ENCODE measurements at places on chromosomes 3 and 15.

DNA sequence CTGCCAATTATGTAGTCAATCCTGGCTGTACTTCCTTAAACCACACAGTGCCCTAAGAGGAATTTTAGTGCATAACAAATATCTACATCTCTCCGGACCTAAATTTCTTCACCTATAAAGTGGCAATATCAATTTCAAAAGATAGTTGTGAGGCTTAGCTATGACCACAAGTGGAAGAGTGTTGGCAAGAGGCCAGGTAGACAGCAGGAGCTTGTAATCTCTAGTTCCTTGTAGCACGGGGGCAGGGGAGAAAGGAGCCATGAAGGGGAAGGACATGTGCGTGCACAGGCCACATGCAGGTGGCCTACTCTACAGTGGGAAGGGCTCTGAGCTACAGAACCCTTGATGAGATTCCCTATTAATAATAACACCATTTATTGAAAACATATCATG is 269.7 kb downstream of the ABHD5 start:
- no peak for DNase-seq

- DNase-seq, result no peak
Measured at GRCh38 chr15:45637552-45638033, 2.8 kb downstream of the SQOR start.

DNA sequence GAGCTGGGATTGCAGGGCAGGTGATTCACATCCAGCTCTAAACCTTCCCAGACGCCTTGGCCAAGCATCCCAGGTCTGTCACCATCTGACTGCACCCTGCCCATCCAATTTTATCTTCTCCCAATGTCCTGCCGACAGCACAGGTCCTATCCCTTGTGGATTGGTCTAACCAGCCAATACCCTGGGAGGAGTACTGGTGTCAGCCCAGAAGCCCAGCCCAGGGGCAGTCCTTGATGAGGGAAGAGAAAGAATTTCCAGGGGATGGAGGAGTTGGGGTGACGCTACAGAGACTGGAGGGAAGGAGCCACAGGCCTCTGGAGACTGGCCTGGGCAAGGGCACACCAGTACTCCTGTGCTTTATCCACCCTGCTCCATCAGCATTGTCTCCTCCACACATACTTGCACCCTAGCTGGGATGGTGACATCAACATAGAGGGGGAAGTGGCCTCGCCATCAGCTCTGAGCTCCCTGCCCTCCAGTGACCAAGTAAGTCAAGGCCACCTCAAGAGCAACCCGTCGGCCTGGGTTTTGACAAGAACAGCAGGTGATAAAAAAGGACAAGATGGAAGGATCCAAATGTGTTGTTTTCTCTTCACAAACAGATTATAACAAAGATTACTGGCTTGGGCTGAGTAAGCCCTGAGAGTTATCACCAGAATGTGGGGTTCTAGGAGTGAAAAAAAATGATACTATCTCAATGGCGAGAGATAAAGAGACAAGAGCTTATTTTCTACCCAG is 114.6 kb downstream of the AQP9 start:
- no peak for DNase-seq

- DNase-seq, result no peak
Measured at GRCh38 chr3:8853081-8853480, 83.7 kb upstream of the OXTR start.

- no peak for DNase-seq
Measured at GRCh38 chr3:4061195-4061594, 242.0 kb upstream of the SETMAR start.

DNA sequence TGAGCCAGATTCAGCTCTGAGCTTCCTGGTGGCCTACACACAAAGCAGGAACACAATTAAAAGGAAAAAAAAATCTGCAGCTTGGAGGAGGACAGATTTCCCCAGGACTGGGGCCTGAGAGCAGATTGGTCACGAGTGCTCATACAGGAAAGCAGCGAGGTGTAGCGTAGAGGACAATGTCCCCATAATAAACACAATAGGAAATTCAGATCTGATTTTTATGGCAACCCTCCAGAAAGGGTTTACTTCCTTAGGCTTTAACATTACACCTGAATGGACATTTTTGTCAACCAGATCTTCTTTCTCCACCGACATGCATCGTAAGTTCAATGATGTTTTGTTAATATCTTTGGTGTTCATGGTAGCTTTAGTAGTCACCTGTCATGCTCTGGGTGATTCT is 23.3 kb downstream of the SLC6A20 start:
- no peak for DNase-seq

GRCh38 chr3:185830018-185830797 is 5.4 kb upstream of the IGF2BP2 start:
- no peak for DNase-seq

DNA sequence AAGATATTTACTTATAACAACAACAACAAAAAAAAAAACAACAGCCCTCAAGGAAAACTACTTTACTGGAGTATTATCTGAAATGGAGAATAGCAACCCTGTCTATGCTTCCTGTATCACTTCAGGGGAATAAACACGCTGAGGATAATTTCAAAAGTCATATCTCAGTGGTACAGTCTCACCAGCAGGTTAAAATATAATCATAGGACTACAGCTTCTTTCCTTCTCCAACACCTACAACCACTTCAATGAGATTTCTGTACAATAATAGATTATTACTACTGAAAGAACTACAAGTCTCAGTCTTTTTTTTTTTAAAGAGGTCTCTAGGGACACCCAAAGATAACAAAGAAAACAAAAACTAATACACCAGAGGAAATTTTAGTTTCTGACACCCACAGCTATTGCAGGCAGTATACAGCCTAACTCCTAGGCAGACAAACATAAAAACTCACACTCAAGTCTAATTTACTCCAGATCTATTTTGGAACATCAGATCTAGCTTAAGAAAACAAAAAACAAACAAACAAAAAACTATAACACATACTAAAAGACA is 268.2 kb downstream of the BCHE start:
- DNase-seq, result no peak

- DNase-seq, result no peak
Measured at GRCh38 chr15:51185213-51186159, 90.8 kb upstream of the TNFAIP8L3 start.

DNA sequence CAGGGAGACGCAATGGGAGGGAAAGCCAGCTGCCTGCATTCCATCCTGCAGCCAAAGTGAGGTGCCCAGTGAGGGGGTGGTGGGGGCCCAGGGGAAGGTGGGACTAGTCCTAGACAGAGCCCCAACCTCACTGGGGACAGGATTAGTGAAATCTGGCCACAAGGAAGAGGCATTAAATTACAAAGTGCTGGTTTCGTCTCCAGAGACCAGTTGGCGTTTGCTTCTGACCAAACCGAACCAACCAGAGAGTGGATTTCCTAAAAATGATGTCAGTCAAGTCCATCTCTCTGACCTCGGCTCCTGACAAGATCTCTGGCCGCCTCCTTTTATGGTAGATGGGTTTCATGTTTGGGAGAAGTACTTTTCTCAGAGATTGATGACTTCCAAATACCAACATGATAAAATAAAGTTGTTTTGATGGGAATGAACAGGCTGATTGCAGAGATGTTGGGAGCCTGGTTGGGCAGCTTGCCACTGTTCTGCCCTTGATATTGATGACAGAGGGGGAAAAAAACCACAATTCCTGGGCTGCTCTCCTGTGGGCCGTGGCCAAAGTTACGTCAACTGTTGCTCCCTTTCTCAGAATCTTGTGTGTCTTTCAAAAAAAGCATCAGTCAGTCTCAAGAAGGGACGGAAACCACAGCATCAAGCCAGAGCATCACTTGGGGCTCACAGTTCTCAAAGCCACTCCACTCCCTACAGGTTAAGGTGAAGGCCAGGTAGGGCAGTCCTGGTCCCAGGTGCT is 24.6 kb downstream of the ITGA11 start:
- DNase-seq, result no peak

DNA sequence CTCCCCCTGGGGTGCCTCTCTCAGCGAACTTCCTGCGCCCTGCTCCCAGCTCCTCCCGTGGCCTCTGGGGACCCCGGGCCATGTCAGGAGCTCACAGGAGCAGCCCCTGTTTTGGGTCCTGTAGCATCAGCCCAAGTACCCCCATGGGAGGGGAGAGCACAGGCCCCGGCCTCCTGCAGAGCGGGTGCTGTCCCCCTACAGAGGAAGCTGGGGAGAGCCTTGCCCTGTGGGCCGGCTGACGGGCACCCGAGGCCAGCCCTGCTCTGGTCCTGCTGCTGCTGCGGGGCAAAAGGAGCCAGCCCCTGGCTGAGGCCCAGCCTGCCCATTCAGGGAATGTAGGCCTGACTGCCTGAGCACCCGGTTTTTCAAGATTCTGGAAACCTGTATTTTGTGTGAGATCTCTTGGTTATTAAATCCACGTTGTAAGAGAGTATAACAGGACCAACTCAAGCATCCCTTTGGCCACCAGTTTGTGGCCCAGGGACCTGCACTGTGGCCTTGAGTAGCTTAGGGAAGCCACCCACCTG is 12.4 kb downstream of the PLXNA1 start:
- peak; percentile 88 for DNase-seq

- no peak for DNase-seq
Measured at GRCh38 chr15:76978522-76979330, 16.2 kb upstream of the PSTPIP1 start.

GRCh38 chr15:41943543-41944312 is 28.6 kb downstream of the EHD4 start:
- no peak for DNase-seq

GRCh38 chr3:196399485-196399945 is 32.7 kb downstream of the UBXN7 start:
- DNase-seq, result no peak

DNA sequence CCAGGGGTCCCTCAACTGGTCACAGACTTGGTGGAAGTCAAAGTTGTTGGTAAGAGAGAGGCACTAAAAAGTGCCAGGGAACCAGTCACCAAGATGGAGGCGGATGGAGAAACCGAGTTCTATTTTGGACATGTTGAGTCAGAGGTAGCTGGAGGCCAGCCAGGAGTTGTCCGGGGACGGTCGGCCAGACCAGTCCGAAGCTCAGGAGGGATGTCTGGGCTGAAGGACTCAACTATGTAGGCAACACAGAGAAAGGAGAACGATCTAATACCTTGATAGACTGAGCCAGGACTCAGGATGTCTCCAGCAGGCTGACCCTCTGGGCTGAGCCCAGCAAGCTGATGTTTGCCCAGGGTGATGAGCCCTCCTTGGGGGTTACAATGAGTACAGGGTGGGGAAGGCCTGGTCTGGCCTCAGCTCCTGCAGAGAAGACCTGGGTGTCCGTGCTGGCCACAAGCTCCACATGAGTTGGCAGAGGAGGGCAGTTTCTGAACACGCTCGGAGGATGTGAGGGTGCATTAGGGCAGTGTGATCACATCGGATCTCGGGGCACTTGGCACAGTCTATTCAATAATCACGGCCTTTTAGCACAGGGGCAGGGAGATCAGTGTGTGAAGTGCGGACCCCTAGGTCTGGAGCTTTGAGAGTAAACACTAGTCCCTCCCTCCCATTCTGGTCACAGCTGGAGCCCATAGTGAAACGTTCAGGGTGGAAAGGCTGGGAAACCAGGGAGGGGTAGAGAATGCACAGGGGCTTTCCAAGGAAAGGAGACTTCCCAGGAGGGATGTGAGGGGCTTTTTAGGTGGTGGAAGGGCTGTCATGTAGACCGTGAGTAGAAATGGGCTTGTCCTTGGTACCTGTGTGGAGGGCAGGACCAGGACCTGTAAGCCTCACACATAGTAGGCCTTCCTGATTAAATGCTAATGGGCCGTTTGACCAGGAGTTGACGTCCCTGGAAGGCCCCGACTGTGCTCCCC is 111.9 kb downstream of the ETFA start:
- no peak for DNase-seq

GRCh38 chr15:56806148-56806536 is 72.8 kb upstream of the ZNF280D start:
- DNase-seq, result no peak

DNA sequence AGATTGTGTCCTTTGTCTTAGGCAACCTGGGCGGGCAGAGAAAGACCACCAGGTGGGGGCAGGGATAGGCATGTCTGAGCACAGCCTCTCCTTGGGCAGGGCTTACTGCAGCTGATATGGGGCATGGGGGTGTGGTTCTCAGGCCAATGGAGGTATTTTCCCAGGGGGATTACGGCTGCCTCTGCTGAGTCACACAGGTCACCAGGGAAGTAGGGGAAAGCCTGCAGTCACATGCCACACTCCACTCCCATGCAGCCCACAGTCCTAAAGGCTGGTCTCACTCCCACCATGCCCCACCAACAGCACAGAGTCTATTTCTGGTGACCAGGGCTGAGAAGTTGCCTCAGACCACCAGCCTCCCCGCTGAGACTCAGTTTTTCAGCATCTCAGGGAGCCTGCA is 466.4 kb downstream of the DIPK2A start:
- DNase-seq, result no peak

GRCh38 chr3:115833074-115833473 is 209.8 kb downstream of the GAP43 start:
- DNase-seq, result no peak

GRCh38 chr3:160973067-160973809 is 131.9 kb downstream of the B3GALNT1 start:
- DNase-seq, result no peak
